GM12864 (cell line): ENCODE measurements at places on chromosomes 5 and 9.

GRCh38 chr5:148904440-148904839 lies 78.0 kb downstream of the ADRB2 start:
- no peak for DNase-seq

GRCh38 chr5:180526269-180526668 lies 32.1 kb downstream of the CNOT6 start:
- no peak for DNase-seq

GRCh38 chr5:136998854-136999357 lies 500.2 kb downstream of the SPOCK1 start:
- DNase-seq = no peak

- DNase-seq = no peak
These were observed 27.2 kb upstream of the CER1 start for GRCh38 chr9:14749741-14750211.

- DNase-seq = no peak
These were observed 191.2 kb downstream of the DAB2IP start for GRCh38 chr9:121842612-121842978.

DNA sequence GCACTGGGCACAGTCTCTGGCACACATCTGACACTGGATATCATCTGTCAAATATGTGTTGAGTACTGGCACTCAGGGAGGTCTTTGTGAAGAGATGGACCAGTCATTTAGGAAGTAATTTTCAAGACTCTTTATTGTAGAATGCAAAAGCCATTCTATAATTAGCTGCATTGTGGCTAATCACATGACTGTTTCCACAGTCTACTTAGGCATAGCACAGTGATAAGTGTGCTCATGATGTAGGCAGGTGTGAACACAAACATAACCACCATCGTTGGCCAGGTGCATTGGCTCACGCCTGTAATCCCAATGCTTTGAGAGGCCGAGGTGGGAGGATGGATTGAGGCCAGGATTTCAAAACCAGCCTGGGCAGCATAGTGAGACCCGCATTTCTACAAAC lies 62.2 kb downstream of the CFAP77 start:
- DNase-seq = no peak

GRCh38 chr9:131851414-131851813 lies 111.5 kb upstream of the RAPGEF1 start:
- no peak for DNase-seq

DNA sequence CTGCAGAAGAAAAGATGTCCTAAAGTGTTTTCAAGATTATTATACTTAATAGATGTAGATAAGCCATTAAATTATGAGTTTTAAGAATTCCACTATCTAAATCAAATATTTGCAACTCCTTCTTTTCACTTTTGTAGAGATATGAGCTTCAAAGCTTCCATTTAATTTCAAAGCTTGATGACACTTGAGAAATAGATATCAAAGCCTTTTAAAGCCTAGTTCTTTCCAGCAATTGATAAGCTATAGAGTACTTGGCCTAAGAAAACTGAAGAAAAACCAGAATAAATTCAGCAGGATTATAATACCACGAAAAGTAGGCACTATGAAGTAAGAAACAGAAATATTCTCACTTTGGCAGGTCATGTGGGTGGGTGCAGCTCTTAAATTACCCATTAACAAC lies 1.7 kb downstream of the TNFSF8 start:
- no peak for DNase-seq

DNA sequence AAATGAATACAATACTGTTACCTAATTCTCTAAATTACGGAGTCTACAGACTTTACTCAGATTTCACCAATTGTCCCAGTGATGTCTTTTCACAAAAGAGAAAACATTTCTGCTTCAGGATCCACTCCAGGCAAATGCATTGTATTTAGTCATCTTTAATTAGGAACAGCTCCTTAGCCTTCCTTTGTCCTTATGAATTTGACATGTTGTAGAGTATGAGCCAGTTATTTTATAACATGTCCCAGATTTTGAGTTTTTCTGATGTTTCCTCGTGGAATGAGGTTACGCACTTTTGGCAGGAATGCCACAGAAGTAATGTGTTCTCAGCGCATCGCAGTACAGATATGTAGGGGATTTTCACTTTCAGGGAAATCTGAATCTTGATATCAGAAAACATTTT lies 10.5 kb downstream of the HABP4 start:
- DNase-seq = no peak

GRCh38 chr9:102550266-102550665 lies 444.9 kb upstream of the CYLC2 start:
- no peak for DNase-seq

- DNase-seq = no peak
These were observed 346.8 kb downstream of the PIK3R1 start for GRCh38 chr5:68562308-68562707.

GRCh38 chr5:176954050-176954449 lies 52.5 kb downstream of the UIMC1 start:
- DNase-seq = no peak

- peak; percentile 8 for DNase-seq
These were observed 229.7 kb downstream of the MRPS30 start for GRCh38 chr5:45038366-45038987.

GRCh38 chr5:126594748-126595485 lies at the start of gene ALDH7A1:
ALDH7A1 (minus strand) TSS chr5:126595219; CDS start chr5:126595198, 21 bp downstream.
- DNase-seq = peak; percentile 25

GRCh38 chr5:27814983-27815382 lies 776.6 kb upstream of the CDH9 start:
- DNase-seq = no peak

GRCh38 chr5:112068593-112068992 lies 311.6 kb upstream of the NREP start:
- no peak for DNase-seq

GRCh38 chr9:136525841-136526499 lies 19.9 kb downstream of the NOTCH1 start:
- DNase-seq = no peak

GRCh38 chr9:93230185-93230584 lies 46.2 kb downstream of the WNK2 start:
- no peak for DNase-seq

DNA sequence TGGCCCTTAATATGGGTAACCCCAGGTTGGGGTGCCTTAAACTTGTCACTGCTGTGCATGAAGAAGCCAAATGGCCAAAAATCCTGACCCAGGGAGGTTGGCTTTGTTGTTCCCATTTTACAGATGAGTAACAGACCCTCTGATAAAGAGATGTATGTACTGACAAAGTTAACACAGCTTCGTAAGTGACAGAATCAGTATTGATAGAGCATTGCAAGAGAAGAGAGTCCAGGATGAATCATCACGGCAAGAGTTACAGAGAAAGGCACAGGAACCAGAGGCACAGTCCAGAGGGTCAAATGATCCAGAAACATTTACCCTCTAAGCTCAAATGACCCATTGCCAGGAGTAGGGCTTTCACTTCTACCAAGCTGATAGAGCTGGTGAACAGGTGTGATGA lies 103.8 kb upstream of the SMC2 start:
- no peak for DNase-seq

DNA sequence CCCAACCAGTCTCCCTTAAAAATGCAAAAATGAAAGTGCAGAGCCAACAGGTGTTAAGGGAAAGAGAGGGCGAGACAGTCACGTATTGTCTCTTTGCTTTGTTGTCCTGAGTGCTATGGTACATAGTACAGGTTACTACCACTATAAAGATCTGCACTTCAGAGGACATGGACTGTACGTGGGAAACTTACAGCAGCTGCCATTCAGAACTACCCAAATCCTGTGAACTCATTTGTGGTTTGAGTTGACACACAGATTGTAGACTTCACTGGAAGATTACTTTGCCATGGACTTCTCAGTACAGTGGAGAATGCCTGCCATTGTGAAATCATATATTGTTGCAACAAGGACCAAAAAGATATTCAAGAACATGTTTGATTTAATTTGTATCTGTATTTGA lies 34.8 kb downstream of the FBXO38 start:
- DNase-seq = no peak

GRCh38 chr9:126692759-126693427 lies 79.2 kb downstream of the LMX1B start:
- DNase-seq = no peak

DNA sequence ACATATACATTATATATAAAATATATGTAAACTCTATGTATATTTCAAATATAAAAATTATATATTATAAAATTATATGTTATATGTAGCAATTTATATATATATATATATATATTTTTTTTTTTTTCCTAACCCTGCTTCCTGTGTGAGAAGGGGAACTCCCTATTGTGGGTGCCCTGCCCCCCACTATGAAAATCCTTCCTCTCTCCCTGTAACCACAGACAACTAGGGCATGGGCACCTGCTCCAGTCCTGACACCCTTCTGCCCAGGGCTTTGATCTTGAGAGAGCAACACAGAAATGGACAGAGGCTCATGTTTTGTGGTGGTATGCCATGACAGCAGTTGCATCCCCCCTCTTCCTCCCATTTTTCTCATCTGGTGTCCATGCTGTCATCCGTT lies 148.7 kb upstream of the IL12B start:
- DNase-seq = no peak

DNA sequence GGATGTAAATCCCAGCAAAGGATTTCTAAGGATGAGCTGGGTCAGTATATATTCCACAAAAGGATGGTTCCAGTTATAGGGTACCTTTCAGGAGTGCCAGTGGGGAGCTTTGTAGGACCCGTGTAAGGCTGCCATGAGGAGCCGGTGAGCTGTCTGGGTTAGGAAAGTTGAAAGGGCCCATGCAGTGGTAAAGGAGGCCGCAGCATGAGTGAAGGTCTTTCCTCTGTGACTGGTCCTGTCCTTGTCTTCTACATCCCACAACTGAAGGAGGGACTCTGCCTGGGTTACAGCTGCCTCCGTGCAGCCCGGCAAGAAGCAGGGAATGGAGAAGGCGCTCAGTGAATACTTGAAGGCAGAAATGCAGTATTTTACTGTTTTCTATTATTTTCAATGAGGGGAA lies 58.9 kb downstream of the HSPA4 start:
- DNase-seq = no peak

- no peak for DNase-seq
These were observed 343.4 kb downstream of the DNAH5 start for GRCh38 chr5:13601112-13601511.

DNA sequence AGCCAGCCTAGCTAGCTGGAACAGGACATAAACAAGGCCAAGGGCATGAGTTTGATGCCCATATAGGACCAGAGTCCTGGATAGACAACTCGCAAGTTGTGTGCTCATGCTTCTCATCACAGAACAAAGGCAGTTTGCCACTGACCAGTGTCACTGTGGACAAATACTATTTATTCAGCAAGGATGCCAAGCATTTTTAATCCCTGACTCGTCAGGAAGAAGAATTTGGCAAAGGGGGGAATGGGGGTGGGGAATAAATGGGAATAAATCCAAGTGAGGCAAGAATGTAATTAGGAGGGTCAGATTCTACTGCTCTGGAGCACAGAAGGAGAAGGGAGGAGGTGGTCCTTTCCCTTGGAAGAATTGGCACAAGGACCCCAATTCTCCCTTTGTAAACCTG lies 46.8 kb upstream of the ANKRD55 start:
- no peak for DNase-seq

DNA sequence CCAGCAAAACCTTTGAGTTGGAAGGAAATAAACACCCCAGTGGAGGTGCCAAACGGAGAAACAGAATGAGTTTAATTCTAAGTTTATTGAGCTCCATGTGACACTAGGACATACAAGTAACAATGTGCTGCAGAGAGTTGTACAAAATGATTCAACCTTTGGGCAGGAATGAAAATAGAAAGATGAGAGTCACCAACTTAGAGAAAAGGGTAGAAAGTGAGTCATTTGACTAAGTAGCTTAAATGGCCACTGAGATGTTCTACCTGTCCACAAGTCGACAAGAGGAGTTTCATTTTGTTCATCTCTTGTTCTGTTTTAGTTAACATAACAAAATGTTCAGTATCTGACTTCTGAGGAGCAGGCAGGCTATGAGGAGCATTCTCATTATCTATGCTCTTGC lies 284.7 kb downstream of the NR2F1-AS1 start:
- no peak for DNase-seq

GRCh38 chr9:93952119-93952783 lies 2.9 kb downstream of the BARX1 start:
- DNase-seq = no peak

DNA sequence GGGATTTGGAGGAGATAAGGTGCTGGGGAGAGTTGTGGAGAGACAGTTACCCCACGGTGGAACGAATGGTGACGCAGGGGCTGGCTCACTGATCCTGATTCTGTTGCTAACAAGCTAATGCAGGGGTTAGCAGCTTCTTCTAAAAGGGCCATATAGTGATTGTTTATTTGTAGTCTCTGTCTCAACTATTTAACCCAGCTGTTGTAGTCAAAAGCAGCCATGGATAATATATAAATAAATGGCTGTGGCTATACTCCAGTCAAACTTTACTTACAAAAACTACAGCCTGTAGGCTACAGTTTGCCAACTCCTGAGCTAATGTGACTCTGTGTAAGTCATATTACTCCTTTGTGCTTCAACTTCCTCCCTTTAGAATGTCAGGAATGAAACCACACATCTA lies 21.8 kb downstream of the STOM start:
- DNase-seq = no peak

GRCh38 chr5:151499501-151500035 lies 52.2 kb downstream of the SLC36A1 start:
- DNase-seq = no peak

- DNase-seq = no peak
These were observed 109.1 kb downstream of the FGF1 start for GRCh38 chr5:142576804-142577203.

DNA sequence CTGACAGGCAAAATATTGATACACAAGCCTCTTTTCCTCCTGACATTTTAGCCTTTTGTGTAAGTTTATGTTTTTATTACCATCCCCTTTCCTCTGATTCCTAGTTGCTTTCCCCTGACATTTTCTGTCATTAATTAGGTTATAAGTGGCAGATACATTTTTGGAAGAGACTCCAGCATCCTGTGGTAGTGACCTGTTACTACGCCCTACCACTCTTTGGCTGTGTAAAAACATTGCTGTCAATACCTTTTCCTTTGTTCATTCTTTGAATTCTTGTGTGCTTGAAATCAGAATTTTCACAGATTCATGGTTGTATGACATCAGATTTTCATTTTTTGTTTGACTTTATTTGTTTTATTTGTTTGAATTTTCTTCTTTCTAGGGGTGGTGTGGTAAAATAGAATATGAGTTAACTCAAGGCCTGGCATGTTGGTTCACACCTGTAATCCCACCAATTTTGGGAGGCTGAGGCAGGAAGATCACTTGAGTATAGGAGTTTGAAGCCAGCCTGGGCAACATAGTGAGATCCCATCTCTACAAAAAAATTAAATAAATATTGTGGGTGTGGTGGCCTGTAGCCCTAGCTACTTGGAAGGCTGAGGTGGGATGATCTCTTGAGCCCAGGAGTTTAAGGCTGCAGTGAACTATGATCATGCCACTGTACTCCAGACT lies 43.4 kb downstream of the UBE2R2 start:
- DNase-seq = no peak

DNA sequence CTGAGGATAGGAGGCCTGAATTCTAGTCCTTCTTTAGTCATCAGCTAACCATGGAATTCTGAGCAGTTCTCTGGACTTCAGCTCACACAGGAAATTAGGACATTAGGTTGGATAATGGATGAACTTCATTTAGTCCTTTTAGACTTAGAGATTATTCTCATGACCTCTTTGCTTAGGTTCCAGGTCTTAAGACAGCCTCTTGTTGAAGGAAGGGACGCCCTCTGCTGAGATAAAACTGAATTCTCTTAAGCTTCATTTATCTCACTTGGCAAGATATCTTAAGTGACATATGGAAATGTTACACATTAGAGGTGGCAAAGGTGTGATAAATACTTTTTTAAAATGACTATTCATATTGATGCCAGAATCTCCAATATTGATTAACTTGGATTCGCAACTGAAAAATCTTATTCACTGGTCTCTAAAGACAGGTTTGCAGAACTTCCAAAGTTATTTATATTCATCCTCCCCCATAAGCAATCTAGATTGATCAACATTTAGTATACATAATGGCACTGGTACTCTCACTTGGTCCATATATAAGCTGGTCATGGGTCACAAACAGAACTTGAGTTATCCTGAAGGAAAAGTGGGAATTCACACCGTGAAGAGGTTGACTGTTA lies 16.9 kb upstream of the ZNF366 start:
- DNase-seq = peak; percentile 62
